ENCODE measurements at places on chromosomes 7 and 10. TPM values are rescaled to one million over a fixed set of nuclear protein-coding genes. Genes with fewer than 3 reads are reported as not detected.

- H3K4me3 ChIP-seq, result no peak overlapping the region
- no peak overlapping the region for H3K27ac ChIP-seq
- no peak for DNase-seq
- H3K4me1 ChIP-seq, result 0 out of 2 replicates have a peak, but pooled peaks cover 2% of the 10 kb centered on the region
Measured at GRCh38 chr10:118458957-118459641, 117.0 kb upstream of the FAM204A start.

DNA sequence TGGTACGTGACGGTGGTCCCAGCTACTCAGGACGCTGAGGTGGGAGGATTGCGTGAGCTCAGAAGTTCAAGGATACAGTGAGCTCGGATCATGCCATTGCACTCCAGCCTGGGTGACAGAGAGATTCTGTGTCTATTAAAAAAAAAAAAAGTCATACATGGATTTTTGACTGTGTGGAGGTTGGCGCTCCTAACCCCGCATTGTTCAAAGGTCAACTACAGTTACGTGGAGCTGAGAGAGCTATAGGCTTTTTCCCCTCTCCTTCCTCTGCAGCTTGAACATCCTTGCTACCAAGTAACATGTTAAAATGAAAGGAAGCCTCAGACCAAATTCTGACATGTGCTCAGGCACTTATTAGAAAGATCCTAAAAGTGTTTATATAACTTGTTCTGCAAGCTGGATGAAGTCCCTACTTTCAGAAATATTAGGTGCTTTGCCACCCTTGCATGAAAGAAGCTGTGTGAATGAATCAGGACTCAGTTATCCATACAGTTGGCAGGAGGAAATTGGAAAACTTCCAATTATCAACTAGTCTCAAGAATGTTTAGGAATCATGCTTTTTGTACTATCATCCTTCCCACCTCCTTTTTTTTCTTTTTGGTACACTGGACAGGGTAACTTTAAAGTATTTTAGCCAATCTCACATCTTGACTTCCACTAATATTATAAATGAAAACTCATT lies 12.5 kb upstream of the ST7 start:
- H3K4me1 ChIP-seq, result 0 out of 2 replicates have a peak, but pooled peaks cover 3% of the 10 kb centered on the region
- no peak for DNase-seq
- H3K27me3 ChIP-seq, result no peaks in the 10 kb centered on the region
- no peak overlapping the region for H3K27ac ChIP-seq

- H3K4me3 ChIP-seq, result no peak overlapping the region
- no peak overlapping the region for H3K27ac ChIP-seq
- peaks cover 8% of the 10 kb centered on the region for H3K36me3 ChIP-seq
- DNase-seq, result no peak
- no peaks in the 10 kb centered on the region for H3K27me3 ChIP-seq
Measured at GRCh38 chr7:147492606-147493005, 1098.0 kb upstream of the C7orf33 start.

DNA sequence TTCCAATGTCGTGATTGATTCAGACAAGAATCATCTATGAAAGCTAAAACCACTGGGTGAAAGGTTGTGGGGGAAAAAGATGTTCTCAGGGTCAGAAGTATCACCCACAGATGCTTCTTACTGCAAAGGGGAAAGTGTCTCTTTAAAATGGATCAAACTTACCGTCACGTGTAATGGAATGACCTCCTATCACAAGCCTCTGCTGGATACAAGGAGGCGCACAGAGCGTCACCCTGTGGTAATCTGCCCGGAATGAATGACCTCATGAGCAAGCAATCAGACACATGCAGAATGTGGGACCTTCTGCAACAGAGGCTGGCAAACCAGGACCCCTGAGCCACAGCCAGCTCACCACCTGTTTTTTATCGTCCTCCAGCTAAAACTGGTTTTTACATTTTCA lies 33.0 kb downstream of the WIPF3 start:
- no peaks in the 10 kb centered on the region for H3K27me3 ChIP-seq
- peaks cover 20% of the 10 kb centered on the region for H3K4me1 ChIP-seq
- H3K27ac ChIP-seq, result no peak overlapping the region
- no peaks in the 10 kb centered on the region for H3K36me3 ChIP-seq
- DNase-seq, result no peak
- no peak overlapping the region for H3K4me3 ChIP-seq

- no peak overlapping the region for H3K4me3 ChIP-seq
- peaks cover 5% of the 10 kb centered on the region for H3K4me1 ChIP-seq
- no peak overlapping the region for H3K27ac ChIP-seq
- H3K36me3 ChIP-seq, result no peaks in the 10 kb centered on the region
- peaks cover 6% of the 10 kb centered on the region for H3K27me3 ChIP-seq
Measured at GRCh38 chr10:112359606-112360307, 14.2 kb upstream of the ACSL5 start.

GRCh38 chr7:90503367-90503766 lies 33.9 kb downstream of the PTTG1IP2 start:
- no peak for DNase-seq
- H3K27me3 ChIP-seq, result no peaks in the 10 kb centered on the region
- no peaks in the 10 kb centered on the region for H3K36me3 ChIP-seq
- peaks cover 9% of the 10 kb centered on the region for H3K4me1 ChIP-seq

- no peak overlapping the region for H3K27ac ChIP-seq
- H3K27me3 ChIP-seq, result no peaks in the 10 kb centered on the region
- H3K4me3 ChIP-seq, result no peak overlapping the region
- DNase-seq, result no peak
- H3K4me1 ChIP-seq, result peaks cover 18% of the 10 kb centered on the region
- H3K36me3 ChIP-seq, result no peaks in the 10 kb centered on the region
Measured at GRCh38 chr7:5695727-5696345, 85.6 kb downstream of the RNF216 start.

GRCh38 chr10:30438021-30438850 lies 4.3 kb downstream of the MAP3K8 start:
- DNase-seq, result no peak
- H3K4me1 ChIP-seq, result peaks cover 37% of the 10 kb centered on the region
- H3K36me3 ChIP-seq, result peaks cover 21% of the 10 kb centered on the region
- H3K27me3 ChIP-seq, result peaks cover 14% of the 10 kb centered on the region

GRCh38 chr10:63452524-63452923 lies 13.3 kb downstream of the JMJD1C start:
- no peaks in the 10 kb centered on the region for H3K27me3 ChIP-seq
- no peak for DNase-seq
- H3K27ac ChIP-seq, result no peak overlapping the region
- peaks cover 11% of the 10 kb centered on the region for H3K4me1 ChIP-seq
- peaks cover 7% of the 10 kb centered on the region for H3K36me3 ChIP-seq
- no peak overlapping the region for H3K4me3 ChIP-seq

DNA sequence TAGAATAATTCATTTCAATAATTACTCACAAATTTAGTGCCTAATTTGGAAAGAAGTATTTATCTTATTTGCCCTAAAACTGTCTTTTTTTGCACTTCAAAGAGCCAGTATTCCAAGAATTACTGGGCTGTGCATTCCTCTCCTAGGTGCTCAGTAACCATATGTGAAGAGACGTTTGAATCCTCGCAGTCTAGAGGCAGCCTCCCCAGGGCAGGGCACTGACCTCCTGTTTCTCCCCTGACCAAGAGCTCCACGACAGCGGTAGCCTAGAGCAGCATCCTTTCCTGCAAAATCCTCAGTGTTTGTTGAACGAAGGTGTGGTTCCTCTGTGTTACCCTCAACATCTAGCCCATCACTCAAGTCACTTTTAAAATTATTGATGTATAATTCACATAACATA lies 113.1 kb downstream of the EEPD1 start:
- peaks cover 24% of the 10 kb centered on the region for H3K4me1 ChIP-seq
- H3K4me3 ChIP-seq, result no peak overlapping the region
- no peak overlapping the region for H3K27ac ChIP-seq
- no peaks in the 10 kb centered on the region for H3K36me3 ChIP-seq

DNA sequence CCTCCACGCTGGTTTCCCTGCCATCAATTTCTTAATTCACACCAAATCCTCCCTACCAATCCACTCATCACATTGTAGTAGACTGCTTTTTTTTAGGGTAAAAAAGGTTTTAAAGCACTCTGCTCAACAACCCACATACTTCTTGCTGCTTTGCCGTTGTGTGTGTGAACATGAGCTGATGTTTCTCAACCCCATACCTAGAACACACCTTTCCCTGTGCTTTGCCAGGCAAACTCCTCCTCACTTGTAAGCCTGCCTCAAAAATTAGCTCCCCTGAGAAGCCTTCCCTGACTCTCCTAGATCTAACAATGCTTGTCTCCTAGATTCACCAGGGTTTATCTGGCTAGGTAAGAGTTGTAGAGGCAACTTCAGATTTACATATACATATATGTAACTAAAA lies 119.0 kb upstream of the FAM133B start:
- H3K27me3 ChIP-seq, result no peaks in the 10 kb centered on the region
- peaks cover 11% of the 10 kb centered on the region for H3K36me3 ChIP-seq
- H3K27ac ChIP-seq, result peak overlapping the region; percentile 32
- H3K4me3 ChIP-seq, result no peak overlapping the region
- DNase-seq, result no peak

Gene HPSE2
- 0.60 TPM for total RNA-seq

Gene CNTNAP2
- total RNA-seq, result 63.8 TPM

Gene PTPN20
- 0.96 TPM for total RNA-seq

Gene CNOT4
- 19.2 TPM for total RNA-seq

Gene SHH
- 0.37 TPM for total RNA-seq

Gene SPDYE6
- not detected for total RNA-seq
